Natural killer cell (primary cell): ENCODE measurements at places on chromosomes 7 and 10. TPM values are rescaled to one million over a fixed set of nuclear protein-coding genes. Genes with fewer than 3 reads are reported as not detected.

The IFT22 gene
- total RNA-seq, result 2.9 TPM

DNA sequence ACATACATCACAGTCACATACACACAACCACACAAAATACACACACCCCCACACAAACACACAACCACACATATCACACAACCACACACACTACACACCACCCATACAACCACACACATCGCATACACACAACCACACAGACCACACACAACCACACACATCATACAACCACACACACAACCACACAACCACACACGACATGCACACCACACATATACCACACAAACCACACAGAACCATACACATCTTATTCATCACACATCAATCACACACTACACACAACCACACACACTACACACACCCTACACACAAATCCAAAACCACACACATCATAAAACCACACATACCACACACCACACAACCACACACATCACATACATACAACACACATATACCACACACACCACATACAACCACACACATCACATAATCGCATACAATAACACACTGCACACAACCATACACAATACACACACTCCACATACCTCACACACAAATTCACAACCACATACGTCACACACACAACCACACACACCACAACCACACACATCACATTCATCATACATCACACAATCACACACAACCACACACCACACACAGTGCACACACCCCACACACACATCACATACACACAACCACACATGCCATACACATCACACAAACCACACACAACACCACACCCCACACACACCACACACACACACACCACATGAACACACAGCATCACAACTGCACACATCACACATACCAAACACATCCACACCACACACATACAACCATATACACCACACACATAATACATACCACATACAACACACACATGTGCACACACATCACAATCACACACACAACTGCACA, 30.4 kb downstream of the GPRIN2 start:
- no peak overlapping the region for H3K27ac ChIP-seq
- H3K27me3 ChIP-seq, result no peaks in the 10 kb centered on the region
- H3K4me3 ChIP-seq, result no peak overlapping the region
- H3K4me1 ChIP-seq, result no peaks in the 10 kb centered on the region
- H3K36me3 ChIP-seq, result no peaks in the 10 kb centered on the region

GRCh38 chr7:109835577-109835976, 1255.3 kb upstream of the LRRN3 start:
- H3K27ac ChIP-seq, result no peak overlapping the region
- H3K4me1 ChIP-seq, result no peaks in the 10 kb centered on the region
- H3K4me3 ChIP-seq, result no peak overlapping the region
- no peak for DNase-seq

The PVRIG gene
- 52.9 TPM for total RNA-seq

The PARG gene
- 26.2 TPM for total RNA-seq

The MYL10 gene
- not detected for total RNA-seq

GRCh38 chr10:4846775-4847174, 20.8 kb downstream of the AKR1E2 start:
- no peaks in the 10 kb centered on the region for H3K27me3 ChIP-seq
- no peak overlapping the region for H3K27ac ChIP-seq
- DNase-seq, result no peak
- peaks cover 4% of the 10 kb centered on the region for H3K4me1 ChIP-seq
- H3K36me3 ChIP-seq, result no peaks in the 10 kb centered on the region

The TMEM26 gene
- not detected for total RNA-seq

GRCh38 chr10:50874723-50875122, 10.7 kb downstream of the A1CF start:
- H3K4me3 ChIP-seq, result no peak overlapping the region
- no peaks in the 10 kb centered on the region for H3K4me1 ChIP-seq
- no peak for DNase-seq
- H3K27me3 ChIP-seq, result peaks cover 2% of the 10 kb centered on the region
- no peak overlapping the region for H3K27ac ChIP-seq

GRCh38 chr7:23237000-23237399, 9.6 kb upstream of the GPNMB start:
- no peak overlapping the region for H3K27ac ChIP-seq
- no peaks in the 10 kb centered on the region for H3K27me3 ChIP-seq
- H3K4me3 ChIP-seq, result no peak overlapping the region
- DNase-seq, result no peak
- no peaks in the 10 kb centered on the region for H3K36me3 ChIP-seq

DNA sequence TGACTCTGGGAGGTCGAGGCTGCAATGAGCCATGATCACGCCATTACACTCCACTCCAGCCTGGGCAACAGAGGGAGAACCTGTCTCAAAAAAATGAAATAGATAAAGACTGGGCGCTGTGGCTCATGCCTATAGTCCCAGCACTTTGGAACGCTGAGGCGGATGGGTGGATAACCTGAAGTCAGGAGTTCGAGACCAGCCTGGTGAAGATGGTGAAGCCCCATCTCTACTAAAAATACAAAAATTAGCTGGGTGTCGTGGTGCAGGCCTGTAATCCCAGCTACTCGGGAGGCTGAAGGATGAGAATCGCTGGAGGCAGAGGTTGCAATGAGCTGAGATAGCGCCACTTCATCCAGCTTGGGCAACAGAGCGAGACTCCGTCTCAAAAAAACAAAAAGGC, 1.1 kb upstream of the DDX21 start:
- peaks cover 25% of the 10 kb centered on the region for H3K4me1 ChIP-seq
- no peak overlapping the region for H3K4me3 ChIP-seq
- no peaks in the 10 kb centered on the region for H3K27me3 ChIP-seq

GRCh38 chr10:87844837-87845623, 18.3 kb downstream of the KLLN start:
- H3K27me3 ChIP-seq, result no peaks in the 10 kb centered on the region
- DNase-seq, result no peak
- no peaks in the 10 kb centered on the region for H3K36me3 ChIP-seq
- H3K27ac ChIP-seq, result no peak overlapping the region
- H3K4me1 ChIP-seq, result no peaks in the 10 kb centered on the region

GRCh38 chr7:11261470-11261869, 287.8 kb downstream of the PHF14 start:
- no peak for DNase-seq
- no peak overlapping the region for H3K4me3 ChIP-seq
- no peaks in the 10 kb centered on the region for H3K36me3 ChIP-seq
- H3K27me3 ChIP-seq, result no peaks in the 10 kb centered on the region
- H3K27ac ChIP-seq, result no peak overlapping the region
